ENCODE measurements at places on chromosomes 2 and 18. TPM values are rescaled to one million over a fixed set of nuclear protein-coding genes. Genes with fewer than 3 reads are reported as not detected.

- H3K4me3 ChIP-seq = peak overlapping the region; percentile 70
- no peaks in the 10 kb centered on the region for H3K36me3 ChIP-seq
- H3K27me3 ChIP-seq = no peaks in the 10 kb centered on the region
- peak overlapping the region; percentile 93 for H3K27ac ChIP-seq
- DNase-seq = peak; percentile 57
Measured at GRCh38 chr18:12946549-12947284, 1.1 kb upstream of the SEH1L start.

DNA sequence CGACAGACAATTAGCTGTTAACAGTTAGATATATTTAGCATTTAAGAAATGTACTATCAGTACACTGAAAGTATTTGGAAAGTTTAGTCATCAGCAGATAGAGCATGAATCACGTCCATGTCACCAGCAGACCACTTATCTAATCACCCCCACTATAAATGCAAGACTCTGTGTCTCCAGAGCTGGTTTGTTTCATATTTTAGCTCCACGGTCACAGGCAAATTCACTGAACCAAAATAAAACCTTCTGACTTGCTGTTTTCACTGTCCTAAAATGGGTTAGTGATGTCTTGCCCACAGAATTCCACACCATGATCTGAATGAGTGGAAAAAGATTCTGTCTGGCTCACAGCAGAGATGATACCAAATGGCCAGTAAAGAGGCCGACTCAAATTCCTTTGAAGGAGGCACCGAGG is 64.9 kb downstream of the CDH2 start:
- H3K27ac ChIP-seq = no peak overlapping the region
- no peak for DNase-seq
- no peak overlapping the region for H3K4me3 ChIP-seq
- H3K4me1 ChIP-seq = no peaks in the 10 kb centered on the region
- no peaks in the 10 kb centered on the region for H3K27me3 ChIP-seq

DNA sequence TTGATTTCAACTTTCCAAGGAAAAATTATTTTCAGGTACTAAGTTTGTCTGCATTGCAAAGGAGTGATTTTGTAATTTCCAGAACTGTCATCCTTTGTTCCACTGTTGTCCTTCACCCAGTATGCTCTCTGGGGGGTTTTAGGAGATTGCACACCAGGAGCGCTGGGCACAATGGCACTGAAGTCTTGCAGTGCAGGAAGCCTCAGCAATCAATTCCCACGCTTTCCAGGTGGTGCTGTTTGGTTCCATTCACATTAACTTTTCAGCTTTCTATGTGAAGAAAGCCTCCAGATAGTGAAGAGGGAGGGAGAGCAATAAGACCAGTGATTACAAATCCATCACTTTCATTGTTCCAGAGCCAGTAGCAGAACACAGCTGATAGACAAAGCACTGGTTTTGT is 344.0 kb upstream of the VWC2L start:
- no peaks in the 10 kb centered on the region for H3K36me3 ChIP-seq
- no peaks in the 10 kb centered on the region for H3K4me1 ChIP-seq

DNA sequence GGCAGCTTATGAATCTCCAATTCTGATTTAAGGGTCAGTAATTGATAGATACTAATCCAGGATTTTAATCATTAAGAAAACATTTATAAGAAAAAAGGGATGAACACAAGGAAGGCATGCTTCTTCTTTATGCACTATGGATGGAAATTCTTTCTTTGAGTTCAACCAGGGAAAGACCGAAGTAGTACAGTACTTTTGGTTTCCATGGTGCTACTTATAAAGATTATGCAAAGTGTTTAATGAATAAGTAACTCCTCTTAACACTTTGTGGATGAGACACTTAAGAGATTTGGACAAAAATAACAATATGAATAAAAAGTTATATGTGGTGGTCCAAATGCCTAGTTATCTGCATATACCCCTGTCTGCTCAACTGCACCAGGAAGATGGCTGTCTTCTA is 666.5 kb upstream of the FANCL start:
- no peaks in the 10 kb centered on the region for H3K4me1 ChIP-seq
- H3K4me3 ChIP-seq = no peak overlapping the region
- no peaks in the 10 kb centered on the region for H3K27me3 ChIP-seq
- DNase-seq = no peak
- H3K27ac ChIP-seq = no peak overlapping the region

DNA sequence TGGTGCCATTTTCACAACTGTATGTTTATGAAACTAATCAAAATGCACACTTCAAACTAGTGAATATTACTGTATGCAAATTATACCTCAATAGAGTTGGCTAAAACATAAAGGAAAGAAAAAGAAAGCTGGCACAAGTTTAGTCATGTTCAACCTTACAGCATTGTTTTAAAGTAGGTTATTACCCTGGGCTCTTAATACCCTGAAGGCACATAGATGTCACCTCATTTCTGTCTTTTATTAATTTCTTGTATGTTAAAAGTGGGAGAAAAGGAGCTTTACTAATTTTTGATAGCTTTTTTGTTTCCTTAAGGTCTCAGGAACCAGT is 32.7 kb downstream of the TMEM131 start:
- no peak for DNase-seq
- H3K36me3 ChIP-seq = no peaks in the 10 kb centered on the region
- H3K27me3 ChIP-seq = no peaks in the 10 kb centered on the region
- H3K27ac ChIP-seq = no peak overlapping the region
- H3K4me1 ChIP-seq = peaks cover 7% of the 10 kb centered on the region

GRCh38 chr18:79934311-79935097 is 16.9 kb downstream of the SLC66A2 start:
- no peaks in the 10 kb centered on the region for H3K4me1 ChIP-seq
- DNase-seq = no peak
- no peak overlapping the region for H3K27ac ChIP-seq
- H3K4me3 ChIP-seq = no peak overlapping the region

- H3K36me3 ChIP-seq = no peaks in the 10 kb centered on the region
- no peaks in the 10 kb centered on the region for H3K4me1 ChIP-seq
- H3K4me3 ChIP-seq = no peak overlapping the region
- H3K27ac ChIP-seq = no peak overlapping the region
- no peak for DNase-seq
- H3K27me3 ChIP-seq = no peaks in the 10 kb centered on the region
Measured at GRCh38 chr2:188966728-188967440, 7.3 kb upstream of the COL3A1 start.

Gene MCEE
- 5.0 TPM for polyA plus RNA-seq

Gene FAM124B
- polyA plus RNA-seq = 1.8 TPM

Data from CD14-positive monocyte (primary cell).